Heart left ventricle (tissue), 16 donors: ENCODE measurements at places on chromosomes 4 and X. TPM values are rescaled to one million over a fixed set of nuclear protein-coding genes. Genes with fewer than 3 reads are reported as not detected.

PABPC1L2A gene
- not detected for total RNA-seq

SLC25A43 gene
- total RNA-seq: 6.6 TPM

CCDC158 gene
- total RNA-seq: 0.21 TPM

SFRP2 gene
- 0.30 TPM for total RNA-seq

GPR143 gene
- not detected for total RNA-seq

NLGN3 gene
- total RNA-seq: 0.14 TPM

CXCR3 gene
- total RNA-seq: 2.6 TPM

BMPR1B gene
- 7.6 TPM for total RNA-seq

TSPAN6 gene
- 6.0 TPM for total RNA-seq

ANOS1 gene
- total RNA-seq: 6.9 TPM

DRP2 gene
- 0.11 TPM for total RNA-seq

VCX gene
- not detected for total RNA-seq

GRCh38 chr4:123401271-123402120 lies 4.9 kb downstream of the SPRY1 start:
- no peak for DNase-seq

GRCh38 chrX:122268353-122268752 lies 915.7 kb upstream of the GRIA3 start:
- DNase-seq: no peak

DNA sequence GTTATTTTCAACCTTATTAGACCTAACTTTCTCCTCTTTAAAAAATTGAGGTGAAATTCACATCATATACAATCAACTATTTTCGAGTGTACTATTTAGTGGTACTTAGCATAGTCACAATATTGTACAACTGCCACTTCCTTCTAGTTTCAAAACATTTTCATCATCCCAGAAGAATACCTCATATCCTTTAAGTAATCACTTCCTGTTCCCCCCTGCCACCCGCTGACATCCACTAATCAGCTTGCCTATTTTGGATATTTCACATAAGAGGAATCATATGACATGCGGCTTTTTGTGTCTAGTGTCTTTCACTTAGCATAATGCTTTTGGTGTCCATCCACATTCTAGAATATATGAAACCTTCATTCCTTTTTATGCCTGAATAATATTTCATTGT lies 10.0 kb upstream of the PPA2 start:
- DNase-seq: no peak

- DNase-seq: no peak
These were observed 17.5 kb upstream of the SH3KBP1 start for GRCh38 chrX:19904778-19905367.

DNA sequence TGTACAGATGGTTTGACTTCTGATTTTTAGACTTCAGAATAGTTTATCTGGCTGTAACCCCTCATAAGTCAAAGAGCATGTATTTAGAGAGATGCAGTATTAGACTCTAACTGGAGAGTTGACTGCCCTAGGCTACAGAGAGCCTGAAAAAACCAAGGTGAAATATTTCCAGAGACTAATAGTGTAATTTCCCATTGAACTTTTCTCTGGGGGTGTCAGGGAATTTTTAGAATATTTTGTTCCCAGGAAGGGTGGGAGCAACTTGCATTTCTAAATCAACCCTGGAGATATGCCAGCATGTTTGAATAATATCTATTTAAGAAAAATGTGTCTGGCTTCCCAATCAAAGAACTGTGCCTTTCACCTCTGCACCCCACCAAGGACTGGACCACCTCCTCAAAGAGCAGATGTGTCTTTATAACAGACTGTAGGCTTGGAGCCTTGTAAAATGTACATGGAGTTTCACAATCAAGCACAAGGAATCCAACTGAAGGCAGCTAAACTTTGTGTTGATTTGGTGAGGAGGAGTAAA lies 2.0 kb downstream of the ANXA3 start:
- DNase-seq: no peak

GRCh38 chrX:111823128-111823527 lies 52.9 kb upstream of the TRPC5OS start:
- DNase-seq: no peak

DNA sequence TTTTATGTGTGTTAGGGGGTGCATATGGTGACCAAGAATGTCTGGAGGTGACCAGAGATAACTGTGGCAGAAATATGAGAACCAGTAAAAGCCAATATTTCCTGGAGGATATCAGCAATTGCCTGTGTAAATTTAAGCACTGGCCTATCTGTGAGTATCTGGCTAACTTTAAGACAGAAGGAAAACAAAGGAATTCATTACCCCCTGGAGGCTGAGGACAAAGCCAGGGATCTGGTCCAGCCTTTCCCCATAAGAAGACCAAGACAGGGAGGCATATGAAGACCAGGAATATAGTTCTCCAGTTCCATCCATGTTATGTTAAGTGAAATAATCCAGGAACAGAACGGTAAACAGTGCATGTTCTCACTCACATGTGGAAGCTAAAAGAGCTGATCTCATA lies 49.2 kb downstream of the MFAP3L start:
- no peak for DNase-seq

- no peak for DNase-seq
These were observed 153.0 kb downstream of the CBR4 start for GRCh38 chr4:168857009-168857408.

DNA sequence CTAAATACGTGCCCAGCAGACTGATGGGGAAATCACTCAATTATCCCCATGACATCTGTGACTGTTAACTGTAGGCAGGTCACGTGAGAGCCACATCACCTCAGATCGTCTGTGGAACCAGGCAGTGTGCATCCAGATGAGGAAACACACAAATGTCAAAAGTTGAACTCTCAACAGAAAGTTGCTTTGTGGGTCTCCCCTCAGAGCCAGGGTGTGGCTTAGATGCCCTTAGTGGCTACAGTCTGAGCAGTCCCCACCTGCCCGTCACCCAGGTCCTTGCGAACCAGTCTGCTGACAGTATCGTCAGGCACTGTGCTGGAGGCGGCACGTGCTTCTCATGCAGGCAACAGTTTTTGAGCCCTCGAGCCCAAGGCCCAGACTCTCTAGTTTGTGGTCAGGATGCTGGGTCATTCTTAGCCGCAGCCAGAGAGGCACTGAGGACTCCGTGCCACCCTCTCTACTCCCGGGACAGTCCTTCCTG lies 10.8 kb downstream of the TMEM187 start:
- no peak for DNase-seq

GRCh38 chr4:75051431-75051830 lies 118.5 kb downstream of the PARM1 start:
- DNase-seq: no peak

- peak; percentile 60 for DNase-seq
These were observed 802 bp downstream of the BMP2K start for GRCh38 chr4:78776729-78777575.

GRCh38 chr4:48225368-48226141 lies 44.1 kb downstream of the TEC start:
- DNase-seq: no peak

DNA sequence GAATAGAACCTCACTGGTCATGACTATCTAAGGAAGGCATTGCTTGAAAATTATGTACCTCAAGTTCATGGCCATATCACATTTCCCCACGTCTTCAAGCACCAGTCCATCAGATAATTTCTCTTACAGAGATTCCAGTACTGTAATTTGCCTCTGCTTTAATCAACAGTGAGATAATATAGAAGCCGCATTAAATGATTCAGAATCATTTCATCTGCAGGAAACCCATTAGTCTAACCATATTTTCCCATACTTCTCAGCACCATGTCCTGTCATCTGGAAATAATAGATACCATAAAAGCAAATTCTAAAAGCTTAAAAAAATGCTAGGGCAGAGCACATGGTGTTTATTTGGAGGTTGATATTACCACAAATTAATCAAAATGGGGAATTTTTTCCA lies 310.3 kb upstream of the SLIT2 start:
- DNase-seq: no peak

DNA sequence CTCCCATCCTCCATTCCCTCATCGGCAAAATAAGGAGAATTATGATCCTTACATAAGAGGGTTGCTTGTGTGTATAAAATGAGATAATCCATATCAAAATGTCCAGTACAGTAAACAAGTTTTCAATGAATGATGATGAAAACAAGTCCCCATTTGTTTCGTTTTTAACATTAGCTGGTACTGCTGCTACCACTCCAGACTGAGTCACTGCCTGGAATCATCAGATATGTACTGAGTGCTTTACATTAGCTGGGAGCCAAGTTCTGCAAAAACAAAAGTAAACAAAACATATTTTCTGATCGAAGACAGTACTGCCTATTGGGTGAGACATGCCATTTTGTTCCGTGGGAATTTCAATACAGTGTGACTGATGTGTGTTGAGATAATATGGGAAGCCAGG lies 123.2 kb upstream of the IGFBP7 start:
- no peak for DNase-seq

DNA sequence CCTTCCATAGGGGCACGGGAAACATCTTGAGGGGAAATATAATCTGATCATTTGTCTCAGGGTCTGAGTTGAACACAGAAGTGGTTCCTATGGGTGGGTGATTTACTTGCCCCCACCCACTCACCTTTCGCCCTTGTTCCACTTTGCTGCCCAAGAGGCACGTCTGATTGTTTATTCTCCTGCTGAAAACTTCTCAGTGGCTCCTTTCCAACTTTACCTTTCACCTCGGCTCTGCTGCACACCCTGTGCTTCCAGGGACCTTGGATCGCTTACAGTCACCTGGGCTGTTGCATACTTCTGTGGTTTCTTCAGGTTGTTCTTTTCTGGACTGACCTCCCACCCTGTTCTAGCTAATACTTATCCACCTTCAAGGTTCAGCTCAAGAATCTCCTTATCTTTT lies 213.4 kb upstream of the JADE1 start:
- DNase-seq: no peak

DNA sequence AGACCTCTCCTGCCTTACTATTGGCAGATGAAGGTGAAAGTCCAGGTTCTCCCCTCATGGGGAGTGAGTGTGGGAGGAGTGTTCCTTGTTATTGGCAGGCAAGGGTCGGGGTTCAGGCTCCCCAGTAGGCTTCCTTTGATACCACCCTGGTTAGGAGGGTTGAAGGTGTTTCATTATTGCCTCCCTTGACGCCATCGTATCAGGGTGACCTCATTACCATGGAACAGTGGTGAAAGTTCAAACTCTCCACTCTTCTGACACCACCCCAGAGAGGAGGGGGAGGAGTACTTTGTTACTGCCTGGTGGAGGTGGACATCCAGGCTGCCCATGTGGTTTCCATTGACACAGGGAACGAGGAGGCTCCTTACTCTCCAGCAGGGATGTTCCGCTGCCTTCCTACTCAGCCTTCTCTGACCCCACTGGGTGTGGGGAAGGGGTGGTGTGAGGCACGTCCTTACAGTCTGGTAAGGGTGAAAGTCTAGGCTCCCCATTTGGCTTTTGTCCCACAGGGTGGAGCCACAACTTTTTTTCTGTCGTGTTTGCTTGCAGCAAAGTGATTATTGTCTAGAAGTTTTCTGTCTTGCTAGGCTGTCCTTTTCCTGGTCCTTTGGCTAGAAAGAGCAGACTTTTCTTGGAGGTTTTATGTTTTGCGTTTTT lies 37.2 kb upstream of the USP9X start:
- DNase-seq: no peak

DNA sequence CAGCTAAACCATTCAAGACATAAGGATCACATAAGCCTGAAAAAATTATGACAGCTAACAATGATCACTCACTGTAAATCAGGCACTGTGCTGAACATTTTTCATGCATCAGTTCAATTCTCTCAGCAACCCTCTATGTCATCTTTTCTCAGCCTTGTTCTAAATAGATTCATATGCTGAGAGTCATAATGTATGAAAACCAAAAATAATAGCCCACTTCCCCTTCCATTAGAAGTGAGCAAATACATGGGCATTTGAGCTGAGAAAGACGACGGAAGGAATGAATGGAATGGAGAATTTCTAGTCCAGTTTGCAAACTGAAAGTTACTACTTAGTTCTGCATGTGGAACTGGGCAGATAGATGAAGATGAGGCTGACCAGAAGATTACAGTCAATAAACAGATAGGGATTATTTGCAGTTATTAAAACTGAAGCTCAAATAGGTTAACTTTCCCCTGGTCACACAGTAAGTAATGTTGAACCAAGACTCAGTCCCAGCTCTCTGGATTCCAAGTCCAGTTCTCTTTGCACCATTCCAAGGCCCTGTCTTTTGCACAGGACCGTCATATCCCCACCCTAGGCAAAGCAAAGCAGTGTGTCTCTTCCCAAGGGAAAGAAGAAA lies 1.6 kb upstream of the SH3RF1 start:
- no peak for DNase-seq

DNA sequence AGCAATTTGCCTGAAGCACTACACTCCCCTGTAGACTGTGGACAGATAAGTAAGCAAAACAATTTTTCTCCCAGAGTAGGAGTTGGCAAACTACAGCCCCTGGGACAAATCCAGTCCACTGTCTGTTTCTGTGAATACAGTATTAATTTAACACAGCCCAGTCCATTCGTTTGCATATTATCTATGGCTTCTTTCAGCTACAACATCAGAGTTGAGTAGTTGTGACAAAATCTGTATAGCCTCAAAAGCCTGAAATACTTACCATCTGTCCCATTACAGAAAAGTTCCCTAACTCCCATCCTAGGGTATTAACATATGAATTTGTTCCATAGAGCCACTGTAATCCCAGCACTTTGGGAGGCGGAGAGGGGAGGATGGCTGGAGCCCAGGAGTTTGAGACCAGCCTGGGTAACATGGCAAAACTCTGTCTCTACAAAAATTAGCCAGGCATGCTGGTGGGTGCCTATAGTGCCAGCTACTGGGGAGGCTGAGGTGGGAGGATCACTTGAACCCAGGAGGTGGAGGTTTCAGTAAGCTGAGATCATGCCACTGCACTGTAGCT lies 53.0 kb downstream of the AMELX start:
- no peak for DNase-seq

DNA sequence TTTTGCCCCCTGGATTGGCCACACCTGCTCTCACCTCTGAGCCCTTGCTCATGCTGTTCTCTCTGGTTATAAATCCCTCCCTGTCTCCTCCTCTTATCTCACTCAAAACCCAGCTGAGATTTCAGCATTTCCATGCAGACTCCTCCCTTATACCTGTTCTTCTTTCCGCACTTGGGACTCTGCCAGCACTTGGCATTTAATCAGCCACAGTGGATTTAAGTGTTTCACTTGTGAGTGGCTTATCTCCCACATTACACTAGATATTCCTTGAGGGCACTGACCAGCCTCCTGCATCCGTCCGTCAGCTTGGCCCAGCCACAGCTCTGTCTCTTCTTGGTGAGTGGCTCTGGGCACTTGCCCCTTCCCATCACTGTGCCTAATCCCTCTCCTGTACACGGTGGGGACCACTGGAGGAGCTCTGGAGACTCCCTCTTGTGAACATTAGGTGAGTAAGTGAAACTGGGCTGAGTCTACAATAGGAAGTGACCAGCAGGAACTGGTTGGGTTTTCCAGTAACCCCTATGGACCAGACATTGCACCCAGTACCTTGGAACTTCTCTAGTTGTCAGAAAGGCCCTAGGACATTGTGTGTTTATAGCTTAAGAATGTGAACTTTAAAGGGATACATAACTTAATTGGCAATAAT lies 19.9 kb downstream of the FGFBP1 start:
- no peak for DNase-seq

GRCh38 chrX:40116925-40117324 lies 19.2 kb upstream of the BCOR start:
- no peak for DNase-seq

- DNase-seq: no peak
These were observed 472.1 kb downstream of the NLGN4X start for GRCh38 chrX:5756616-5757015.

- DNase-seq: no peak
These were observed at the start of gene DGKK for GRCh38 chrX:50470103-50471031. Gene DGKK (minus strand): TSS chrX:50470825. CDS start chrX:50470678, 147 bp downstream.

- DNase-seq: no peak
These were observed 12.3 kb upstream of the TIGD2 start for GRCh38 chr4:89099034-89099433.

- DNase-seq: no peak
These were observed 26.2 kb downstream of the TSPAN5 start for GRCh38 chr4:98632258-98632657.
